ENCODE measurements at places on chromosomes 5 and 9. TPM values are rescaled to one million over a fixed set of nuclear protein-coding genes. Genes with fewer than 3 reads are reported as not detected.

The MARCHF11 gene
- not detected for total RNA-seq

The ACTBL2 gene
- total RNA-seq, result not detected

DNA sequence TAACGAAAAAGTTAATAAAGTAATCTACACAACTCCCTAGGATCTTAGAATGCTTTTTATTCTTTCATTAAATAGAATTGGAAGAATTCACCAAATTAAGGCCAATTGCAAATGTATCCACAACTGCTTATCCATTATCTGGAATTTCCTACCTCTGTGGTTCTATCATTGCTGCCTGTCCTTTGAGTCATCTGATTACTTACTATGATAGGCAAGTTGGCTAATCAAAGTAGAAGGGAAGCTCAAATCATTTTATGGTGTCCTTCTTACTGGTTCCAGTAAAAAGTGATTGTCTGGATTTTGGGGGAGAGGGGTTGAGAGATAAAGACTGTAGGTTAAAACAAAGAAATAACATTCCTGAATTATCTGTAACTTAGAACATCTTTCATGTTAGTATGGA is 161.4 kb upstream of the GNA14 start:
- DNase-seq, result no peak

DNA sequence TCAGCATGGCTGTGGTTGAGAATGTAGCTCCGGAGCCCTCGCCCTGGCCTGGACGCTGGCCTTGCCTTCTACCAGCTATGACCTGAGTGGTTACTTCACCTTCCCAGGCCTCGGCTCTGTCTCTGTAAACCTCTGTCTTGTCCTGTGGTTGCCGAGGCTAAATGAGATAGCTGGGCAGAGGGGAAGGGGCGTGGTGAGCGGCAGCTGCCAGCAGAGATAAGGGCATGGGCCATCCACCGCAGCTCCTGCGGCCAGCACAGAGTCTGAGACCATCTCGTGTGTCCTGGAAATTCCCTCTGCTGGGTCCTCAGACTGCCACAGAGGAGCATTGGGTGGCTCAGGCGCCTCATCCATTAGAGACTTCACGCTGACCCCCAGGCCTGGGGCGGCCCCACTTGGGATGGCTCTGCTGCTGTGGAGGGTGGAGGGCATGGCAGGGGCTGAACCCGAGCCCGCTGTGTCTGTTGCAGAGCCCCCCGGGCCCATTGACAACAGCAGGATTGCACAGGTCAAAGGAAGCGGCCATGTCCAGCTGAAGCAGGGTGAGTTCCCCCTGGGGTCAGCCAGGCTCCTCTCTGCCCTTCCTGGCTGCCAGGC is 43.9 kb downstream of the USP20 start:
- DNase-seq, result peak; percentile 69

The IL31RA gene
- not detected for total RNA-seq

The KCNIP1 gene
- 0.79 TPM for total RNA-seq

The EPB41L4B gene
- 0.28 TPM for total RNA-seq

The BARHL1 gene
- not detected for total RNA-seq

DNA sequence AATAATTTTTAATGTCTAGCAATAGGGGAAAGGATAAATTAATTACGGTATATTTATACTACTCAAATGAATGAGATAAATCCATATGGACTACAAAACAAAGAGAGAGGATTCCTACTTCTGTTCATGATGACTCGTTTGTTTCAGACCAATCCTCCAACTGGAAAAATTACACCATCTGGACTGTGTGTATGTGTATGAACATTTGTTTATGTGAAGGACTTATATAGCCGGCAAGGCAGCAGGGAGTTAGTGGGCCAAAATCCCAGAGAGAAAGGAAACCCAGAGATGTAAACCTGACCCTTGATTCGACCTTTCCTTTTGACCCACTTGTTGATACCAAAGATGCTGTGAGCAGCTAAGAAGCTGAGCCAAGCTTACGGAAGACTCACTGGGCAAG is 20.1 kb downstream of the PDE6A start:
- no peak for DNase-seq

GRCh38 chr9:118192807-118193206 is 488.6 kb downstream of the TLR4 start:
- no peak for DNase-seq

DNA sequence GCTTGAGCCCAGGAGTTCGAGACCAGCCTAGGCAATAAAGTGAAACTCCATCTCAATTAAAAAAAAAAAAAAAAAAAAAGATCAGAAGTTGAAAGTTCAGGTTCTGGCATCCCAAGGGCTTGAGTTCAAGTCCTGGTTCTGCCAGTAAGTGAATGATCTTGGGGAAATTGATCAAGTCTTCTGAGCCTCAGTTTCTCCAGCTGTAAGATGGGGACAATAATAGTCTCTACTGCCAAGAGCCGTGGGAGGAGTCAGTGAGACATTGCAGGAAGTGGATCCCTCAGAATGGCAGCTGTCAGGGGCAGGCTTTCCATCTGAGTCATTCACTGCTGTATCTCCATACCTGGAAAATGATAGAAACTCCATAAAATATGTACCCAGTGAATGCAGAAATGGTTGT is 37.8 kb upstream of the FUBP3 start:
- no peak for DNase-seq

DNA sequence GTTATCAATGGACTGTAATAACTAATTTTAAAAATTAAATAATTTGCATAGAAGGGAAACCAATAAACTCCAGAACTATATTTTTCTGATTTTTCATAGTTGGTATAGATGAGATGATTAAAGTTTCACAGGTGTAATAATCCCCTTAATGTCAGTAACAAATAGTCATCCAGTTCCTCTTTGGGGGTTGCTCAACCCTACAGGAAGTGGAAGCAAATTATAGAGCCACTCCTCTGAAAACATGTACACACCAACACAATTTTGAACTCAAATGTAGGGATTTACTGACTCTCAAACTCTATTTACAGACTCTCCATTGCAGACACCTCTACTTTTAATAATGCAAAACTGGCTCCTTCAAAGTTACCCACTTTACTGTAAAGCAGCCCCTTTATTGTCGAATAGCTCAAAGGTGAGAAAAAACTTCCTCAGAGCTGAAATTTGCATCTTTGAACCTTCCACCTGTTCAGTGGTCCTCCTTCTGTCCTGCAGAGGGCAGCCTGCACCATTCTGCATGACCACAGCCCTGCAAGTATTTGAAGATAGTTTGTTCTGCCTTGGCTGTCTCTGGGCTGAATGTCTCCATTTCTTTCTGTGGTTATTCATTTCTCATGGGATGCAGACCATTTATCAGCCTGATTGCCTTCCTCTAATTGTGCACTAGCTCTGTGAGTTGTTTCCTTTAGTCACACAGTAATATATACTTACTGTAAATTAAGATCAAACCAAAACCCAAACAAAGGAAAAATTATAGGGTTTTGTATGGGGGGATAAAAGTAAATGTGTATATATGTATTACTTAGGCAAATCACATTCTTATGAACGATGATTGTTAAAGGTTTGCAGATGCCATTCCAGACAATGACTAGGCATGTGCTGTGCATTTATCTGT is 383.2 kb upstream of the SGCD start:
- DNase-seq, result no peak

GRCh38 chr5:125336401-125336800 is 590.0 kb upstream of the ZNF608 start:
- no peak for DNase-seq

The ACOT12 gene
- total RNA-seq, result 0.14 TPM

GRCh38 chr9:89773170-89773569 is 168.4 kb downstream of the GADD45G start:
- peak; percentile 31 for DNase-seq

DNA sequence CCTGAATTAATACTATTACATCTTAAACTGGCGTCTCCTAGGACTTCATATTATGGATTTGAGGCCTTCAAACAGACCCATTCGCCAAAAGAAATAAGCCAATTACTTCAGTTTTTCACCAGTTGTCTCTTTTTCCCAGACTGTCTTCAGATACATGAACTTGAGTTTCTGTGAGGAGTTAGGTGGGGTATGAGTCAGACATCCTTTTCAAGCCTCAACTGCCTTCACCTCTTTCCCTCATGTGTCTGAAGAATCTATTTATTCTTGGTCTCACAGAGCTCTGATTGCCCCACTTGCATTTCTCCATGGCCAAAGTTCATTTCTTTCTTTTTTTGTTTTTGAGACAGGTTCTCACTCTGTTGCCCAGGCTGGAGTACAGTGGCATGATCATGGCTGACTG is 12.5 kb downstream of the WNT8A start:
- DNase-seq, result no peak

DNA sequence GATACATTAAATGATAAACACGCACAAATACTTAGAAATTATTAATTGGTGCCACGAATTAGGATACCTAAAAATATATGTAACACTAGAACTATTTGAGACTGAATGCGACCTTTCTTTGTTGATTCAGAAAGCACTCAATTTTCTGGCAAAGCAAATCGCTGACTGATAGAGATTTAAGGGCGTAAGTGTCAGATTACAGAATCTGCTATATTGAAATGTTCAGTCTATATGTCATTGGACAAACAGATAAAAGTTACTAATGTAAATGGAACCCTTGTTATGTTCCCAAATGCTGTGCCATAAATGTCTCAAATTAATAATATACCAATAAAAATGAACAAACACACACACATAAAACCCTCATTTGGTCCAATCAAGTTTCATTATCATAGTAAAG is 137.9 kb downstream of the MPDZ start:
- no peak for DNase-seq

DNA sequence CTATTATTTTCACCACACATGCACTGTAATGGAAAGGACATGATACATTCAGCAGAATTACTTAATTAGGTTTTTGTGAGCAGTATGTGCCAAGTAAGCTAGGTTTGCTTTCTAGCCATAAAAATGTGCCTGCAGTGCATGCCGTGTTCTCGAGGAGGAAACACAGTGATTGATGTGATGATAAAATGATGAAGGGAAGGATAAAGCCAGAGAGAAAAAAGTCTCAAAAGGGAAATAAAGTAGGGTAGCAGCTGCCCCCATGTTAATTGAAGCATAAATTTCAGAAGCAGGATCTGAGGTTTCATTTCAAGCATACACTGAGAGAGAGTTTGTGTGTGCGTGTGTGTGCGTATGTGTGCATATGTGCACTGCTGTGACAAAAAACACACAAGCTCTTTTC is 714.2 kb upstream of the C9orf72 start:
- no peak for DNase-seq

GRCh38 chr9:130288393-130288792 is 22.8 kb downstream of the HMCN2 start:
- DNase-seq, result peak; percentile 80

The FBXO10 gene
- 6.1 TPM for total RNA-seq

The TRPM3 gene
- total RNA-seq, result 5.3 TPM

- no peak for DNase-seq
Observed at GRCh38 chr9:137762414-137763061, 115.0 kb upstream of the CACNA1B start.

DNA sequence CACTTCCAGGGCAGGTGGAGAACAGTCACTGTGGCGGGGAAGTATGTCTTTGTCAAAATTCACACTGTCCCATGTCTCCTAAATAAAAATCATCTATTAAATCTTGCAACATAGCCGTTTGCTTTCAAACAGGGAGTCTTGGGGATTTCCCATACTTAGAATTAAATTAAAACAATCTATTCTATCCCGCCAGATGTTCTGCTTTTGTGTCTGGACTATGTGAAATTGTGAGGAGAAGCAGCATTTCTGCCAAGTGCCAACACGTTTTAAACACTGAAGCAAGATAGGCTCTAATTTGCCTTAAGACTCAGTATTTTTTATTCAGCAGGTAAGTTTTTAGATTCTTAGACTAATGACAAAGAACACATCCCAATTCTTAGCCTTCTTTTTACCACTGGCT is 73.7 kb downstream of the SPATA31C2 start:
- DNase-seq, result no peak

- no peak for DNase-seq
Observed at GRCh38 chr9:37667706-37668105, 17.0 kb downstream of the FRMPD1 start.

The PLPPR1 gene
- not detected for total RNA-seq

DNA sequence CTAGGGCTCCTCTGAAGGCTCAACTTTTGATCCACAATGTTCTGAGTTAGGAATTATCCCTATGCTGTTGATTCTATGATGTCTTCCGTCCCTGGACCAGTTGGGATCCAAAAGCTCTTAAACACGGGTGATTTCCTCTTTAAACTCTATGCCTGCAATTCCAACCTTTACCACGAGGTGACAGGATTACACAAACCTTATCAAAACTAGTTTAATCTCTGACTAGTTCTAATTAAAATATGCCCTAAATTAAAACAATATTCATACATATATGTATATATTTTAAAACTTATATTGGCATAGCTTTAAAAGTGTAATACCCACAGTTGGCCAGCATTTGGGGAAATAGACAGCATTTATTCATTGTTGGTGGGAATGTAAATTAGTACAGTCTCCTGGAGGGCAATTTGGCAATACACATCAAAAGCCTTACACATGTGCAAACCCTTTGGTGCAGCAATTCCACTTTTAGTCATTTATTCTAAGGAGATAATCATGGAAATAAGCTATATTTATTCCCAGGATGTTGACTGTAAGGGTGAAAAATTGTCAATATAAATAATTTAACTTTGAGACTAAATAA is 51.6 kb upstream of the PHYKPL start:
- DNase-seq, result no peak

DNA sequence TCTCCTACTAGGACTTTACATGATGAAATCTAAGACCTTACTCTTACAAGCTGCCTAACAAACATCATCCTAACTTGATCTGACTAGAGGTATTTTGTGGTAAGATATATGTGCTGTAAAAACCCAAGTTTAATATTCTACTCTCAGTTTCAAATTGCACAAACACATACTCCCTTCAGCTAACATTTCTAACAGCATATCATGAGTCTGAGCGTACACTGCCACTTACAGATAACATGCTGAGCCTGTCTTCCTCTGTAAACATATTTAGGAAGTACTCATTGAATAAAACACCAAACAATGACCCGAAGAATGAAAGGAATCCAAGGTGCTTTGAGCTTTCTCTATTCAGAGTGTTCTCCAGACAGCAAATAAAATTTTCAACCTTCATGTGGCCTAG is 7.9 kb upstream of the ESM1 start:
- DNase-seq, result no peak

The GRIN1 gene
- total RNA-seq, result not detected

The CHSY3 gene
- total RNA-seq, result 4.9 TPM

DNA sequence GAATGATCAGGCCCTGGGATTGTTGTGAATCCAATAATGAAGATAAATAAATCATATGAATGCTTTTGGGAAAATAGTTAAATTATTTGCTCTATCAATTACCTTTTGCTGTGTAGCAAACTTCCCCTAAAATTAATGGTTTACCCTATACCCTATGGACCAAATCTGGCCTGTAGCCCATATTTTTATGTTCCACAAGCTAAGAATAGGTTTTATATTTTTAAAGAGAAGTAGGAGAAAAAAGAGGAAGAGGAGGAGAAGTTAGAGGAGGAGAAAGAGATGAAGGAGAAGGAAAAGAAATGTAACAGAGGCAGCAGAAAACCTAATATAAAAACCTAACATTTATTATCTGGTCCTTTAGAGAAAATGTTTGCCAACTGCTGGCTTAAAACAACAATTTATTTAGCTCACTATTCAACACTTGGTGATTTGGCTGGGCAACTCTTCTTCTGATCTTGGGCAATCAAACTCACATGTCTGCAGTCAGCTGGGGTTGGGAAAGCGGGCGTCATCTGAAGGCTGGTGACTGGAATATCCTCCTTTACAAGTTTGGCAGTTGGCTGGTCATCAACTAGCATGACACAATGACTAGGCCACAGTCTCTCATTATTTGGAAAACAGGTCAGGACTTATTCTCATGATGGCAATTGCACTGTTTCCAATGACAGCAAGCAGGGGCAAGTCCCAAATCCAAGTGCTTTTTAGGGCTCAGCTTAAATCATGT is 522.9 kb downstream of the RASEF start:
- DNase-seq, result no peak

The SV2C gene
- total RNA-seq, result not detected

GRCh38 chr5:170474489-170475274 is 29.1 kb upstream of the KCNIP1 start:
- no peak for DNase-seq

All from posterior vena cava (tissue), 2 donors.